ENCODE measurements at places on chromosomes 11 and 22. TPM values are rescaled to one million over a fixed set of nuclear protein-coding genes. Genes with fewer than 3 reads are reported as not detected.

- no peak for DNase-seq
- H3K4me3 ChIP-seq: no peak overlapping the region
- H3K4me1 ChIP-seq: no peaks in the 10 kb centered on the region
- H3K27me3 ChIP-seq: peaks cover 19% of the 10 kb centered on the region
- H3K27ac ChIP-seq: no peak overlapping the region
Observed at GRCh38 chr22:43889201-43889859, 2.5 kb downstream of the PNPLA5 start.

GRCh38 chr11:12800032-12800671 is 125.9 kb downstream of the TEAD1 start:
- H3K27ac ChIP-seq: peak overlapping the region; percentile 43
- peak; percentile 79 for DNase-seq
- no peak overlapping the region for H3K4me3 ChIP-seq
- H3K36me3 ChIP-seq: no peaks in the 10 kb centered on the region
- H3K4me1 ChIP-seq: peaks cover 14% of the 10 kb centered on the region

HEPN1 gene
- total RNA-seq: not detected

DNA sequence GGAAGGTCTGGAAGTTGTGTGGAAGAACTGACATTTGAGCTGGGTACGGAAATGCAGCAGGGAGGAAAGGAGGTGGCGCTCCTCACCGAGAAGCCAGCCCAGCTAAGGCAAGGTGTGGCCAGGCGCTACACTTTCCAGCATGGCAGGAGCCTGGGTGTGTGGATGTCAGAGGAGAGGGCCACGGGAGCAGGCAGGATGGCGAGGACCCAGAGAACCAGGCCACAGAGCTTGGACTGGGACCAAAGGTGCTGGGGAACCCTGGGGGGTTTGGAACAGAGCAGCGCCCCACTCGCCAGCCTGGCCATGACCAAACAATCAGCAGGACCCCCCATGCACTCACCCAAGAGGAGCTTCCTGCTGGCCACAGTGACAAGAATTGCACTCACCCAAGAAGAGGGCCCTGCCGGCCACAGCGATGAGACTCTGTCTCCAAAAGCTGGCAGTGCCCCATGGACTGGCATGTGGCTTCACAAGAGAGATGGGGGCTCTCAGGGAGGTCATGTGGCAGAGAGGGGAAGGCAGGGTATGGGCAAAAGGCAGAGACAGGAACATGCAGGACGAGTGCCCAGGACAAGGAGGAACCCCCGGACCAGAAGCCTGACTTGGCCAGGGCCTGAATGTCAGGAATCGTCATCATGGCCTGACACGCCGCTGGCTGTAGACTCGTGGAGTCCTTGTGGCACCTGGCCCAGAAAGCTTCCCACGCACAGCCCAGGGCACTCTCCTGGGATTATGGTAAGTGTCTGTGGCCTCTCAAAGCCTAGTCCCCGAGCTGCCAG is 45.4 kb downstream of the IGF2 start:
- no peaks in the 10 kb centered on the region for H3K27me3 ChIP-seq
- peak; percentile 62 for DNase-seq
- no peaks in the 10 kb centered on the region for H3K4me1 ChIP-seq
- H3K4me3 ChIP-seq: no peak overlapping the region
- no peak overlapping the region for H3K27ac ChIP-seq

GRCh38 chr11:106331176-106331575 is 253.7 kb downstream of the AASDHPPT start:
- no peak for DNase-seq
- H3K27me3 ChIP-seq: no peaks in the 10 kb centered on the region
- no peak overlapping the region for H3K27ac ChIP-seq
- no peaks in the 10 kb centered on the region for H3K4me1 ChIP-seq
- no peak overlapping the region for H3K4me3 ChIP-seq

DNA sequence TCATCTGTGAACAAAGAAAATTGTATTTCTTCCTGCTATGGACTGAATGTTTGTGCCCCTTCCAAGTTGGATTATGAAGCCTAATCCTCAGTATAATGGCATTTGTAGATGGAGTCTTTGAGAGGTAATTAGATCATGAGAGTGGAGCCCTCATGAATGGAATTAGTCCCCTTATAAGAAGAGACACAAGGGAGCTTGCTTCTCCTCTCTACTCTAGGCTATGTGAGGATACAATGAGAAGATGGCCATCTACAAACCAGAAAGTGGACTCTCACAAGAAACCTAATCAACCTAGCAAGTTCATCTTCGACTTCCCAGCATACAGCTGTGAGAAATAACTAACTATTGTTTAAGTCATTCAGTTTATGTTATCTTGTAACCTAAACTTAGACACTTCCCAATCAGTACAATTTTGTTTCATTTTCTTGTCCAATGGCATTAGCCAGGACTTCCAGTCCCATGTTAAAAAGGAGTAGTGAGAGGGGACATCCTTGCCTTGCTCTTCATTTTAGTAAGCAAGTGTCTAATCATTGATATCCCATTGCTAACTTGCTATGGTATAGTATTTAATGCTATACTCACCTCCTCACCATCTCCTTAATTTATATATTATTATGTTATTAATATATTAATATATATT is 45.7 kb downstream of the PDGFD start:
- no peaks in the 10 kb centered on the region for H3K36me3 ChIP-seq
- H3K4me3 ChIP-seq: no peak overlapping the region
- peak; percentile 22 for DNase-seq
- no peak overlapping the region for H3K27ac ChIP-seq

GRCh38 chr11:113908098-113908497 is 3.5 kb downstream of the HTR3B start:
- no peak overlapping the region for H3K4me3 ChIP-seq
- no peaks in the 10 kb centered on the region for H3K4me1 ChIP-seq
- no peak for DNase-seq
- no peak overlapping the region for H3K27ac ChIP-seq

DUSP8 gene
- 9.1 TPM for total RNA-seq

Data from kidney (tissue), 22 donors.